NCI-H1436 (cell line): ENCODE measurements at places on chromosomes 2 and 18.

- no peak for DNase-seq
Measured at GRCh38 chr2:64467096-64467843, 13.3 kb downstream of the LGALSL start.

DNA sequence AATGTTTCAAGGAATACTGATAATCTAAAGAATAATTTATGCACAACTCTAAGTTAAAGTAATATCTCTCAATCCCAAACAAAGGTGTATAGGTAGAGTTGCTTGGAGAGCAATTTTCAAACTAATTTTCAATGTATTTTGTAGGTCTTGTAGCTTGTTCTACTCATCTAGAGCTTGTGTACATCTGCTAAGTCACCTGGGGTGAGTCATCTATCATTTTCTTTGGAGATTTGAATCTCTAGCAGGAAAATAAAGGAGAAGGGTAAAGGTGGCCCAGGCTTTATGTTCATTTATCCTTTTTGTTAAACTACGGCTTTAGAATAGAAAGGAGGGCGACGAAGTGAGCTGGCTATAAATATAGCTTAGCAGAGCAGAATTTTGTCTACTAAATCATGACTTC, 76.8 kb upstream of the THUMPD2 start:
- DNase-seq = no peak

GRCh38 chr2:154795651-154796050, 97.2 kb downstream of the KCNJ3 start:
- DNase-seq = no peak

GRCh38 chr2:54723996-54724559, 616 bp downstream of the EML6 start:
- DNase-seq = peak; percentile 13

GRCh38 chr2:183991968-183992367, 606.4 kb upstream of the ZNF804A start:
- no peak for DNase-seq

DNA sequence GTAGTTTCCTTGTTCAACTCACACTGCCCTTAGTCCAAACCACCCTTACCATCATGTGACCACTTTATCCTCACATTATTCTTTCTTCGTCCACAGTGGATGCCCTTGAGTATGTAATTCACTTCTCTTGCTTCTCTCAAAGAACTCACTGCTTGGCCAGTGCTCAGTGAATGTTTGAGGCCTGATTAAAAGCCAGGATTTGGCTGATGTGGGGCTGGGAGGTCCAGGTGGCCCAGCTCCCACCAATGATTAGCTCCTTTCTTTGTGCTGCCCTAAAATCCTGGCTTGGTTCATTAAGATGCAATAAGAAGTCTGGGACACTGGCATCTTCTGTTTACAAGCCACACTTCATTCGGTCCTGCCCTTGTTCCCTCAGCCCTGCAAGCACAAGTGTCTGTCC, 97.8 kb upstream of the CELF4 start:
- DNase-seq = no peak

- no peak for DNase-seq
Measured at GRCh38 chr2:46446871-46447568, 32.3 kb upstream of the TMEM247 start.

DNA sequence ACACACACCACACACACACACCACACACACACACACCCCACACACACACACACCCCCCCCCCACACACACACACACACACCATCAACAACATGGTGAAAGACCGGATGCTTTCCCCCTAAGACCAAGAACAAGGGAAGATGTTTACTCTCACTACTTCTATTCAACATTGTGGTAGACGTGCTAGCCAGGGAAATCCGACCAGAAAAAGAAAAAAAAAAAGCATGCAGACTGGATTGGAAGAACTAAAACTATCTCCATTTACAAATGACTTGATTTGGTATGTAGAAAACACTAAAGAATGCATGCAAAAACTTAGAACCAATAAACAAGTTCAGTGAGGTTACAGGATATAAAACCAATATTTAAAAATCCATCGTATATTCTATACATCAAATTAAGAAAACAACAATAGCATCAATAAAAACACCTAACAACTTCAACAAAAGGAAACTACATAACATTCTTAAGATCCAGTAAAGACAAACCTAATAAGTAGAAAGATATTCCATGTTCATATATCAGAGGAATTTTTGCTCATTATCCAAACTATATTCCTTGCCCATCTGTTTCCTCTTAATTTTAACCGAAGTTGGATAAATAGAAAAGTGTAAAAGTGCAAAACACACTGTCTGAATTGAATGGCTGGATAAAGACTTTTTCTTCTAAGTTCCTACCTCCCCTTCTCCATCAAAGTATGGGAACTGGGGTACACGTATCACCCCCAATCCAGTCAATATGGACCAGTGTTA, 51.5 kb upstream of the RNU4ATAC start:
- no peak for DNase-seq

- DNase-seq = no peak
Measured at GRCh38 chr2:202908186-202908585, 3.3 kb downstream of the WDR12 start.

DNA sequence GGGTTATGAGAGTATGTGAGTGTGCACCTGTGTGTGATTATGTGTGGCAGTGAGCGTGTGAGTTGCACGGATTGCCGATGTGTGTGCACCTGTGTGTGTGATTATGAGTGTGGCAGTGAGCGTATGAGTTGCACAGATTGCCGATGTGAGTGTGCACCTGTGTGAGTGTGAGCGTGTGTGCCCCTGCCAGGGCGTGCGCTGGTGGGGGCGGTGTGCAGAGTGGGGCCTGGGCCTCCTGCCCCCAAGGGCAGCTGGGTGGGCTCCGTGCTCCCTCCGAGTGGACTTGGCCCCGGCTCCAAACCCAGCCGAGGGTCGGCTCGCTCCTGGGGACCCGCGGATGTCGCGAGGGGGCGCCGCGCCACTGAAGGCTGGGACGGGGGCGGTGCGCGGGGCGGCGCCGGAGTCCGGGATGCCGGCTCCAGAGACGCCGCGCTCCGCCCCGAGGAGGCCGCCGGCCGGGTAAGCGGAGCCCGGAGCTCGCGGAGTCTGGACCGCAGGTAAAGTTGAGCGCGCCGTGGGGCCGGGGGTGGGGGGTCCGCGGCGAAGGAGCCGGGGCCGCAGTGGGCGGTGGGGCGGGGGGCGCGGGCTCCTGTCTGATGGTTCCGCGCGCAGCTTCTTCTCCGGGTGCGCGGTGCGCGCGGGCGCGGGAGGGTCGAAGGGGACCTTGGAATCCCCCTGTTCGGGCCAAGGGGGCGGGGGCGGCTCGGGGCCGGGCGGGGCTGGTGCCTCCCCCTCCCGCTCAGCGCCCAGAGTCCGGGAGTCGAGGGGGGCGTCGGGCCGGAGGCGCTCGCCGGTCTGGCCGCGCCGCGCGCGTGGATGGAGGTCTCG, at the start of gene KCNG2:
Gene KCNG2, plus strand, starts transcription at position 421 of the 828 bp plus-strand sequence. CDS start 65,730 bp downstream, outside the sequence.
- DNase-seq = peak; percentile 36

- DNase-seq = no peak
Measured at GRCh38 chr2:72089537-72089936, 58.1 kb downstream of the CYP26B1 start.

GRCh38 chr2:217553679-217554078, 449.1 kb downstream of the TNS1 start:
- no peak for DNase-seq

GRCh38 chr2:240205348-240205747, 64.9 kb upstream of the OTOS start:
- no peak for DNase-seq

- no peak for DNase-seq
Measured at GRCh38 chr18:14908541-14908940, 160.6 kb downstream of the ANKRD30B start.

- no peak for DNase-seq
Measured at GRCh38 chr2:142291969-142292368, 161.2 kb upstream of the LRP1B start.

- no peak for DNase-seq
Measured at GRCh38 chr18:58076052-58076451, 32.0 kb downstream of the NEDD4L start.

- DNase-seq = no peak
Measured at GRCh38 chr2:196284866-196285557, 113.6 kb upstream of the STK17B start.

GRCh38 chr2:204842661-204843485, 297.6 kb downstream of the PARD3B start:
- no peak for DNase-seq

DNA sequence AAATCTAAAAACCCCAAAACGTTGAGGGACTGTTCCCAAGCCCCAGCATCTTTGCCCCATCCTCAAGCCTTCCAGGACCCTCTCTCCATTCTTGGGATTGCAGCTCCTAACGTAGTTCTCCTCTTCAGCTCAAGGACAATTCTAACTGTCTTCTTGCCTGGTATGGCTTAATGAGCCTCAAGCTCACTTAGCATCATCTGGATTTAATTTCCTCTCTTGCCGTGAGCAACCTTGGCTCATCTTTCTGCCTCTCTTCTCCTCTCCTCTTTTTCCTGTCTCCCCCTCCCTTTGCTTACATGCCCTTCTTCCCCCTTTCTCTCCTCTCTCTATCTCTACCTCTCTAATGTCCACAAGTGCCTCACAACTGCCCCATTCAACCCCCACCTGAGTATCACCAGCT, 44.2 kb downstream of the TACR1 start:
- DNase-seq = no peak

- no peak for DNase-seq
Measured at GRCh38 chr2:54029721-54030395, 59.1 kb upstream of the PSME4 start.

- no peak for DNase-seq
Measured at GRCh38 chr18:59909289-59910036, 9.7 kb downstream of the PMAIP1 start.

DNA sequence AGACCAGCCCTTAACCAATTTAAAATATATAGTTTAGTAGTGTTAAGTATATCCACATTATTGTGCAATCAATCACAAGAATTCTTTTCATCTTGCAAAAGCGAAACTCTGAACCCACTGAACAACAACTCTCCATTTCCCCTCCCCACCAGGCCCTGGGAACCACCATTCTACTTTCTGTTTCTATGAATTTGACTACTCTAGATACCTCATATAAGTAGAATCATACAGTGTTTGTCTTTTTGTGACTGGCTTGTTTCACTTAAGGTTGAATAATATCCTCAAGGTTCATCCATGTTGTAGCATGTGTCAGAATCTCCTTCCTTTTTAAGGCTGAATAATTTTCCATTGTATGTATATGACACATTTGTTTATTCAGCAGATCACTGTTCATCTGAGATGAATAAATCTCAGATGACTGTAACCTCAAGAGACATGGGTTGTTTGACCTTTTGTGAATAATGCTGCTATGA, 8.1 kb upstream of the SOS1 start:
- DNase-seq = no peak

DNA sequence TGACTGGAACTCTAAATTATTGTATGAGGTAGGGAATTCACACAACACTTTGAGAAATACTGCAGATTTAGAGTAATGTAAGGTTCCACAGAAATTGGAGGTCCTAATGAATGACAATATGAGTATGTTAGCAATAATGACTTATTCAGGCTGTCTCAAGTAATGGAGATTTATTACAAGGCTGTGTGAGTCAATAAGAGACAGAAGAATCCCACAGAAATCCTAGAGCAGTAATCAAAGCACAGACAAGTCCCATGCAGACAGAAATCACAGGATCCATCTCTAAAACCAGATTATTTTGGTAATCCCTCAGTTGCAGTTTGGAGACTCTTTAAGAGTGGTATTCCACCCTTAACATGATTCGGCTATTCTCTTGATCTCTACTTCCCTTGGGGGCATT, 83.6 kb downstream of the FAM161A start:
- DNase-seq = no peak
